ENCODE measurements at places on chromosomes 7 and 10.

- DNase-seq: no peak
Measured at GRCh38 chr10:88216976-88217375, 353.6 kb downstream of the PTEN start.

- DNase-seq: no peak
Measured at GRCh38 chr10:126637501-126637900, 33.0 kb downstream of the C10orf90 start.

- DNase-seq: no peak
Measured at GRCh38 chr10:5092848-5093790, 1.1 kb upstream of the AKR1C3 start.

DNA sequence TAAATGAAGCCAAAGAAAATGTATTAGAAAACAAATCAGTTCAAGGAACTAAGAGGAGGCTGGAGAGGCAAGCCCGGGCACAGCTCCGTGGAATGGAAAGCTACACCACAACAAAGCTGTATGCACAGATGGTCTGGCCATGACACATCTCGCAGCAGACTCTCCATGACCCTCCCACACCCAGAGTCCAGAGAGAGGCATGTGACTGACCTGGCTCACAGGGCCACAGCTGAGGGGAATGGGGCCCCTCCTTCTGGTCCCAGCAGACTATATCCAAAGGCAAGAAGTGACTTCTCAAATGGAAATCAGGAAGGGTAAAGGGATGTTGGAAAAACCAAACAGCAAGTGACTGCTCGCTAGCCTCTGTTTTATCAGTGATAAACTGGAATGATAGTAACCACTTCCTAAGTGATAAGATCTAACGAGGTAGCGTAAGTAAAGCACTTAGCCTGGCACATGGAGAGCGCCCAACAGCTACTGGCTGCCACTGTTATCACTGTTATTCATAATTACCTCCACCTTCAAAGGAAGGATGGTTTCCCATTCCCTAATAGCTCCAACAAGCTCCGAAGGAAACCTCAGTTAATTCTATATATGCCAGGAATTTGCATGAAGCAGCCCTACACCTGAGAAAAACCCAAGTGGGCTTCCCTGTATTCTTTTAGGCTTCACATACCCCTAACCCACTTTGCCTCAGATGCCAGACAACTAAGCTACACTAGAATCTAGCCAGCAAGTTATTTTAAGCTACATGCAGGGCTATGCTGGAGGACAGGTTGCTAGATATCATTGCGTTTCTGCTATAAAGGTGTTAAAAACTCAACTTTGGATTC, 8.4 kb downstream of the OSBPL3 start:
- no peak for DNase-seq

- peak; percentile 62 for DNase-seq
Measured at GRCh38 chr7:22896917-22897316, 74.3 kb upstream of the TOMM7 start.

DNA sequence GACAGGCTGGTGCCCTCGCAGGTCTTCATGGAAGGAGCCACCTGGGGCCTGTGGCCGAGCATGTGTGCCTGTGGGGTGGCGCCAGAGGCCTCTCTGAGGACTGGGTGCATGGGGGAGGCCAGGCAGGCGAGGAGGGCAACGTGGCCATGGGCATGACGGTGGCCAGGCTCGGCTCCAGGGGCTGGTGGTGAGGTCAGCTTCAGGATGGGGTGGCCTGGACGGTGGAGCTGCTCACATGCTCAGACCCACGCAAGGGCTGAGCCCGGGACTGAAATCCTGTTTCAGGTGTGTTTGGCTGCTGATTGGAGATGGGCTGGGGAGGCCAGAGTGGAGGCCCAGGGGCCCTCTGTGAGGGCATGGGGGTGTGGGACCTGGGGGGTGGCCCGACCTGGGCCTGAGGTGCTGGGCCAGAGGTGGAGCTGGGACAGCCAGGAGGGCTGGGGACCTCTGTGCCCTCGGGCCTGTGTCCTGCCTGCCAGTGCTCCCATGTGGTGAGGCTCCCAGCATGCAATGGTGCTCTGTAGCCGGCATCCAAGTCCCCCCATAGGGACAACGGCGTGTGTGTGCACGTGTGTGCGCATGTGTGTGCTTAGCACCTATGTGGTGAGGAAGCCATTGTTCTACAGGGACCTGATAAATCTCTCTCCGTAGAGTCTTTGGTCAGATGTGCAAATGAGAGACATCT, 71.1 kb downstream of the INPP5A start:
- no peak for DNase-seq

DNA sequence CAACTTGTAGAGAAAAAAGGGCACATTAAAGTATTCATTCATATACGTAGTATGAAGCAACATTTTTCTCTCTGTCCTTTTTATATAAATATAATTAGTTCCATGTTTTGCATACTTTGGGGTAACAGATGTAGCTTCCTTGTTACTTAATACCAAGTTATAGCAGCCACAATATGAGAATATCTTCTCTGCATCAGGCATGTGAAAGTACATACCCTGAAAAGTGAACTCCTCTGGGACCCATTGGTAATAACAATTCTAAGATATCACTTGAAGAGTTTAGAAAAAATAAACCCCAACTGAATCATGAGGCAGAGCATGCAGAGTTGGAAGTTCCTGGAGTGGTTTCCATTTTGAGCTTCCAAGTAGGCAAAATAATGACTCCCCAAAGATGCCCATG, 2.4 kb upstream of the CRPPA start:
- no peak for DNase-seq

DNA sequence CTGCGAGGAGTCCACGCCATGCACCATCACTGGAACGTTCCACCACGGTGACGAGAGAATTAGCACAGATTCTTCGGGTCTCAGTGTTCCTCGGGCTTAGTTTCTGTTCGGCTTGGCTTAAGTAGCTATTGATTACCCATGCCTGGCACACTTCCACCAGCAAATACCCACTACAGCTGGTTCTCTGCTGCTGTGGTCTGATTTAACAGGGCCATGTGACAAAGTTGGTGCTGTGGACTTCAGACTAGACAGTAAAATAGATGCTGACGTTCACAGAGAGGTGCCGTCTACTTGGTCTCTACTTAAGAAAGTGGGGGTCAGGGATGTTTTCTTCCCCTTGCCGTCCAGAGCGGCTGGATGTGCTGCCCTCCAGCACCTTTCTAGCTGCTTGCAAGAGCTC, 11.6 kb downstream of the GNA12 start:
- DNase-seq: no peak

- DNase-seq: no peak
Measured at GRCh38 chr7:31603046-31603445, 84.0 kb upstream of the PPP1R17 start.

GRCh38 chr7:32266932-32267475, 196.8 kb upstream of the PDE1C start:
- DNase-seq: no peak

- DNase-seq: no peak
Measured at GRCh38 chr7:142851919-142852318, 3.0 kb upstream of the EPHB6 start.

- no peak for DNase-seq
Measured at GRCh38 chr10:86659161-86659691, 4.9 kb downstream of the OPN4 start.

GRCh38 chr10:89685936-89686335, 15.5 kb upstream of the KIF20B start:
- DNase-seq: no peak

- no peak for DNase-seq
Measured at GRCh38 chr10:89981891-89982290, 280.5 kb downstream of the KIF20B start.

All from activated CD8-positive, alpha-beta memory T cell treated with anti-CD3 and anti-CD28 coated beads, Interleukin-2, amount 10 ng/mL, durations not matched to agents 7 days and 5 days (primary cell).